GM23248 (cell line): ENCODE measurements at places on chromosomes 4 and X. TPM values are rescaled to one million over a fixed set of nuclear protein-coding genes. Genes with fewer than 3 reads are reported as not detected.
A peak's percentile ranks its signal among the peaks of the same experiment; 100 is the strongest.

DNA sequence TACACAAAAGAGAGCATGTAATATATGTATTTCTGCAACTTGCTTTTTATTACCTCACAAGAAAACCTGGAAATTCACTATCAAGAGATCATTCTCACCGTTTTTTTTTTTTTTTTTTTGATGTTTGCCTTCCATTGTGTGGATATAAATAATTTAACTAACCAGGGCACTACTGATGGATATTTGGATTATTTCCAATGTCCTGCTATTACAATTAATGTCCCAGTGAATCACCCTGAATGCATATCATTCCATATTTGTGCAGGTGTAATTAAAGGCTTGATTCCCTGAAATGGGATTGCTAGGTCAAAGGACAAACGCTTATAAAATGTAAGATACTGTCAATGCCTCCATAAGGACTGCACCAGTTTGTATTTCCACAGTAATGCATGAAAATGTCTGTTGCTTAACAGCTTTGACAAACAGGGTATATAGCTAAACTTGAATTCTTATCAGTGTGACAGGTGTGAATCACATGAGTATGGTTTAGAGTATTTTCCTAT, 87.8 kb downstream of the NCAPG start:
- no peak for DNase-seq
- H3K4me3 ChIP-seq: no peak overlapping the region
- H3K36me3 ChIP-seq: no peaks in the 10 kb centered on the region
- no peaks in the 10 kb centered on the region for H3K4me1 ChIP-seq
- no peaks in the 10 kb centered on the region for H3K27me3 ChIP-seq

DNA sequence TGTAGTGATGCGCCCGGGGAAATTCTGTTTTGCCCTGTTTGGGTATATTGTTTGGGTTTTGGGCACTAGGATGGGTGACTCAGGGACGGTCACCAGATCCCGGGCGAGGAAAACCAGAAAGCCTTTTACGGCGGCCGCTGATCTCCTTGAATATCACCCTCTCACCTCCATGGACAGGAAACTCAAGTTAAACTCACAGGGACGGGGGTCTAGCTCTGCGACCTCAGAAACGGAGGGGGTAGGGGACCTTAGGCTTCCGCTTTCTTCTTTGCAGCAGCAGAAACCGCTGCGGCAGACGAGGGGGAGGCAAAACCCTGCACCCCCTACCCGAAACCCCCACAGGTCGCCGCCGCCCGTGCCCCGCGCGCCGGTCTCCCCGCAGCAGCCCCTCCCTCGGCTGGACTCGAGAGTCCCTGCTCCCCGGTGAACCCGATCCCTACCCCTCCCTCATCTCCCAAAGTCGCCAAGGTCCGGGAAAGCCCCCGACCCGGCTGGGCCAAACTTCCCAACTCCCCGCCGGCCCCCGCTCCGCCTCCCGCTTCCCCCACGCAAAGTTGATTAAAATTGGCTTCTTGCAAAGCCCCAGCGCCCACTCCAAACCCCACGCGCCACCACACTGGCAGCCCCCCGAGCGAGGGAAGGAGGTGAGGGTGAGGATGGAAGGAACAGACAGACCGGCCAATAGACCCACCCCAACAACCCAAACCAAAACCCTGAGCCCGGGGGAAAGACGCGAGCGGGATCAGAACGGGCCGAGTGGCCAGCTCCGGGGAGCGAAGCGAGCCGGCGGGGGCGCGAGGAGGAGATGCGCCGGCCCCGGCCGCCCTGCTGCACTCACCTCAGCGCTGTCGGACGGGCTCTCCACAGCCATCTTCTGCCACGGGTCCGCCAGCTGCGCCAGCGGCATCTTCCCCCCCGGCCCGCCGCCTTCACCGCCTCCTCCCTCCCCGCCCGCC, 705 bp downstream of the RPS6KA3 start:
- peaks cover 39% of the 10 kb centered on the region for H3K4me1 ChIP-seq
- H3K27ac ChIP-seq: peak overlapping the region; percentile 97
- H3K27me3 ChIP-seq: no peaks in the 10 kb centered on the region
- peak; percentile 67 for DNase-seq
- H3K4me3 ChIP-seq: peak overlapping the region; percentile 90

DNA sequence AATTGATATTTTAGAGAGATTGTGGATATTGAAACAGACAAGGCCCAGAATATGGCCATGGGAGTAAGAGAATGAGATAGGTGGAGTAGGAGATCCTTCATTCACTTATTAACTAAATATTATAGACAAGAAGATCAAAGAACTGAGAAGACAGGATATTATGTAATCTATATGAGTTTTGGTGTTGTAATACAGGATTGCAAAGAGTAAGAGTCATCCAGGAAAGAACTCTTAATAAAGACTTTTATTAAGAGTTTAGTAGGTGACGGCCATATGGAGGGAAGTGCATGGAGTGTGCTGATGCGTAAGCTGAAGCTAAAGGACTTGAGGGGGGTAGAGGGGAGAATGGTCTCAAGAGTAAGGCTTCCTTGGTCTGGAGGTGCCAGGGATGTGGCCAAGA, 153.7 kb downstream of the VEGFC start:
- no peaks in the 10 kb centered on the region for H3K36me3 ChIP-seq
- DNase-seq: peak; percentile 52
- H3K27ac ChIP-seq: no peak overlapping the region

DNA sequence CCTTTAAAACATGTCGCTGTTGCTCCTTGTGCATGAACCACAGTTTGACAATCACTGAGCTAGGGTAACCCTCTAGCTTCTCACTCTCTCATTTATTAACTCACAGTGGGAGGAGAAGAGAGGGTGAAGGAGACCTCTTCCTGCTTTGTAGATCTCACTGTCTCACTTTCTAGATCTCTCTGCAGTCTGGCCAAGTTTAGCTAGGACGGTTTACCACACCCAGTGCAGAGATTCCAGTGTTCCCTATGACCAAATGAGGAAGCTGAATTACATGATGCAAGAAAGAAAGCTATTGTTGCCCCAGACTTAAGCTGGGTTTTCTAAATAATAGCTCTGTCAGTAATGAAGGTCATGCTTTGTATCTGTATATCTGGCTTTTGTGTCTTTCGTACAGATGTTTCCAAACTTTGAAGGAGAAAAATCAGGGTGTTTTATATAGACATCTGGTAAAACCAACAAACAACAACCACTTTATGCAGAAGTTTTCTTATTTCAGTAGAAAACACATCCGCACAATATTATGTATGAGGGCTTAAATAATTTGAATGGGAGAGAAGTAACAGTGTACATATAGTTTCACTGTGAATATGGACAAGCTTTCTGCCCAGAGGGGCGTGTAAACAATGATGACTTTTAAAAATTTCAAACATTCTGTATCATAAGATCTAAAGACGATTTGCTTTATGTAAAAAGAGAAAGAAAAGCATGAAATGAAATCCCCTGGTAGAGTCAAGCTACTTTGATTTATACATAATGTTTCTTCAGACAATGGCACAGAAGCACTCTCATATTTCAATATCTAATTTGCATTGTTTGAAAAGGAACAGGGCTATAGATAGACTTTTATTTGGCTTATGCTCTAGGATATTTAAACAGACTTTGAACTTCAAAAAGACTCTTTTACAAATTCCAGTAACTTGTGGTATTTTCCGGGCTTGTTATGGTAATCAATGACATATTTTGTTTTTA, 582.3 kb downstream of the FSTL5 start:
- H3K4me3 ChIP-seq: no peak overlapping the region
- peaks cover 4% of the 10 kb centered on the region; the same call in 1 of the 2 replicates for H3K4me1 ChIP-seq
- no peak overlapping the region for H3K27ac ChIP-seq
- peak; percentile 1 for DNase-seq

DNA sequence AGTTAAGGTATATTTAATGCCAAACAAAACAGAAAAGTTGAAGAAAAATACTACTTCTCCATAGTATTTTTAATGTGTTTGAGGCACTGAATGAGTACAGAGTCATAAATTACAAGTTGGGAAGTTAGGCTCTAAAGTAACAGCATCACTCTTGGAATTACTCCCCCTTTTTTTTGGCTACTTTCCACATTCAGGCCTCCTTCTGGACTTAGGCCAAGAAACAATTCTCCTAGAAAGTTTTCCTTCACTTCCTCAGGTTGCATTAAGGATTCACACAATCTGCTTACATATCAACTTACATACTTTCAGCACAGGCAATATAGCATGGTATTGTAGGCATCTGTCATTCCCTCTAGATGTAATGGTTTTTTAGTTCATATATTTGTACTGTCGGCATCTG, 52.1 kb downstream of the TMEM165 start:
- peaks cover 53% of the 10 kb centered on the region for H3K36me3 ChIP-seq
- no peak overlapping the region for H3K4me3 ChIP-seq
- DNase-seq: peak; percentile 30
- peaks cover 30% of the 10 kb centered on the region for H3K4me1 ChIP-seq

DNA sequence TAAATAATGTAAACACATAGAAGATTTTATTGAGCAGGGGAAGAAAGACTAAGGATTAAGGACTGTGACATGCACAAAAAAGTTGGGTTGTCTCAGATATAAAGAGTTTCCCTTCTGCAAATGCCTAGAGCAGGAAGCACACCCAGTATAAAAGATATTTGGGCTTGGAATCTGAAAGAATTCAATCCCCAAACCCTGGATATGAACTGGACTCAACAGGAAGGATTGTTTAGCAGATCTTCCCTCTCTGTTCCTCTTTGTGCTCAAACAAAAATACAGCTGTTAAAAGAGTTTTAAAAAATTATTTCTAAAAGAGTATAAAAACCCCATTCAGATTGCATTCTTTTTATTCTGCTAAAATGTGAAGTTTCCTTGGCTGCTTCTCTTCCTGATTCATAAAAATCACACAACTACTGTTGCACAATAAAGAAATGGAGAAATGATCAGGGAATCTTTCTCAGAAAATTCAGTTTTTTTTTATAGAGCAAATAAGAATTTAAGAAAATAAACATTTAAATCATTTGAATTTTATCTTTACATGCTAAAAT, 71.4 kb downstream of the PDLIM5 start:
- peak; percentile 62 for DNase-seq
- H3K4me3 ChIP-seq: no peak overlapping the region
- H3K4me1 ChIP-seq: peaks cover 35% of the 10 kb centered on the region

- H3K27me3 ChIP-seq: no peaks in the 10 kb centered on the region
- peak; percentile 56 for DNase-seq
- peak overlapping the region; percentile 22 for H3K27ac ChIP-seq
- no peaks in the 10 kb centered on the region for H3K36me3 ChIP-seq
- H3K4me3 ChIP-seq: no peak overlapping the region
These were observed 280.5 kb downstream of the FBXW7 start for GRCh38 chr4:152255437-152255836.

- no peaks in the 10 kb centered on the region for H3K36me3 ChIP-seq
- no peaks in the 10 kb centered on the region for H3K4me1 ChIP-seq
- H3K4me3 ChIP-seq: no peak overlapping the region
- DNase-seq: no peak
- H3K27me3 ChIP-seq: no peaks in the 10 kb centered on the region
These were observed 198.9 kb downstream of the ANK2 start for GRCh38 chr4:113248320-113248719.

The ATOH1 gene
- total RNA-seq: not detected in 2 replicates

The PRKG2 gene
- 4.6 and 7.3 TPM in 2 replicates for total RNA-seq

The L1CAM gene
- total RNA-seq: 1.9 TPM in 1 of 2 replicates, not detected in the other

The VCX3B gene
- total RNA-seq: not detected in 2 replicates
